ENCODE measurements at places on chromosomes 3 and 15.

- no peak for DNase-seq
Observed at GRCh38 chr15:89875741-89876140, 18.1 kb downstream of the AP3S2 start.

GRCh38 chr15:42796955-42797782 is 60.2 kb upstream of the CDAN1 start:
- no peak for DNase-seq

- no peak for DNase-seq
Observed at GRCh38 chr15:24899795-24900194, 55.0 kb upstream of the SNRPN start.

- no peak for DNase-seq
Observed at GRCh38 chr3:172520301-172520831, 2.9 kb downstream of the TNFSF10 start.

DNA sequence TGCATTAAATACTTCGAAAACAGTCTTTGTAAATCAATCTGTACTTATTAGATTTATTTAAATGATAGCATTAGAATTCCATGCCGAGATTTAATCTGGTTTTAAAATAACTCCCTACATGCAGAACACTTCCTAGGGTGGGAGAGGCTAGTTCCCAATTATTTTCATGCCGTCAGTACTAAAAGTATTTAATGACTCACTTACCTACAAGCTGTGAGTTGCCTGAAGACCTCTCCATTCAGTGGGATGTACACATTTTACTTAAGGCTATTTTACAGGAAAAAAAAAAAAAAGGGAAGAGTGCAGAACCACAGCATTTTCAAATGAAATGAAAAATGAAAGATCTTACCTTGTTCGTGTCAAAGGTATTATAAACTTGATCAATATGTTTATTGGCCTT is 469 bp downstream of the GUCA1C start:
- no peak for DNase-seq

- peak; percentile 82 for DNase-seq
Observed at GRCh38 chr15:62934236-62934971, 108.1 kb upstream of the TPM1 start.

GRCh38 chr3:104796556-104796955 is 570.2 kb upstream of the ALCAM start:
- DNase-seq: no peak

DNA sequence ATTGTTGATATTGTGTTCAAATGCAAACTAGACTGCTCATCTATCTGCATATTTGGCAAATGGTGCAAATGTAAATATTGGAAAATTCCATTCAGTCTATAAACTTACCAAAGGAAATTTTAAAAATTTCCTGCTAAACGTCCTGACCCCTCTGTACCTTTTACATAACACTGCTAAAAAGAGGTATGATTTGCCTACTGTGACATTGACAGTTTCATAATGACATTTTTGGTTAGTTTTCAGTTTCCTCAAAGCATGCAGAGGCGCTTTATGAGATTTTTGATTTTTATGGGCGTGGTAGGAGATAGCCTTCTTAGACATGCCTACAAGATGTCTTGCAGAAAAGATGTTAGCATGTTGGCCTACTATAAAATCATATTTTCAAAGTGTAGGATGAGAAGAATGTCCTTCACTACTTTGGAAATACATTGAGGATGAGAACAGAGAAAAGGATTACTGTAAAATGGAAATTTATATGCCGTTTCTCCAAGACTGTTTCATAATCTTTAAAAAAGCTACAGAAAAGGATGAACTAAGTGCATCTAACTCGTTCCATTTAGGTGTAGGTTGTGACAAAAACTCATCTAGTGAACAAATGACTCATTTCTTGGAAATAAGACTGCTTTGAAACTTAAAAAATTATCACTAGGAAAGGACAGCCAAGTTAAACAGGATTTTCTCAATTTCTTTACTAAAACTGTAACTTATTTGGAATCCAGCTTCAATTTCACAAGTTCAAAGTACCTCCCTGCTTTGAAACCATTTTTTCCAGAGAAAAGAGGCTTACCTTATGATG is 14.5 kb upstream of the ISLR start:
- no peak for DNase-seq

- DNase-seq: no peak
Observed at GRCh38 chr3:195763076-195763830, 42.5 kb downstream of the MUC20 start.

DNA sequence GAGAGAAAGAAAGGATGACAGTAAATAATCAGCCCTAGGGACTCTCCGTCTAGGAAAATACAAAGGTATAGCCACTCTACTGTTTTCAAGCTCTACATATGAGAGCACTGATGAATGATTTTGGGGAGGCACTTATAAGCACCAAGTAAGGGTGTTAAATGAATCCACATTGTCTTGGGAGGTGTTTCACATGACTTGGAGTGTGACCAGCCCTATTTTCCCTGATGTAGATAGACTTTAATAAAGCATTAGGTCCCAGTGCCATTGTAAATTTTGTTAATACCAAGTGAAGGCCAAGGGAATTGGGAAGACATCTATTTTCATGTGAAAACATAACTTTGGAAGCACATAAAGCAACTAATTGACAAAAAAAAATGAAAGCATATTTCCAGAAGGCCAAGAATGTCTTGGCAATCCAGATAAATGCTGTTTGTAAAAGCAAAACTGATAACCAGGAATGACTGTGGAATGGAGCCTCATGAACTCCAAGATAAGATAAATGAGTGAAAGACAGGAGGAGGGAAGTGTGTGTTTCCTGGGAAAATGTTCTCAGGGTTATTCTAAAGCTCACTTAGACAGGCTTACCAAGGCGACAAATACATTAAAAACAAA is 96.0 kb upstream of the MYZAP start:
- DNase-seq: no peak

DNA sequence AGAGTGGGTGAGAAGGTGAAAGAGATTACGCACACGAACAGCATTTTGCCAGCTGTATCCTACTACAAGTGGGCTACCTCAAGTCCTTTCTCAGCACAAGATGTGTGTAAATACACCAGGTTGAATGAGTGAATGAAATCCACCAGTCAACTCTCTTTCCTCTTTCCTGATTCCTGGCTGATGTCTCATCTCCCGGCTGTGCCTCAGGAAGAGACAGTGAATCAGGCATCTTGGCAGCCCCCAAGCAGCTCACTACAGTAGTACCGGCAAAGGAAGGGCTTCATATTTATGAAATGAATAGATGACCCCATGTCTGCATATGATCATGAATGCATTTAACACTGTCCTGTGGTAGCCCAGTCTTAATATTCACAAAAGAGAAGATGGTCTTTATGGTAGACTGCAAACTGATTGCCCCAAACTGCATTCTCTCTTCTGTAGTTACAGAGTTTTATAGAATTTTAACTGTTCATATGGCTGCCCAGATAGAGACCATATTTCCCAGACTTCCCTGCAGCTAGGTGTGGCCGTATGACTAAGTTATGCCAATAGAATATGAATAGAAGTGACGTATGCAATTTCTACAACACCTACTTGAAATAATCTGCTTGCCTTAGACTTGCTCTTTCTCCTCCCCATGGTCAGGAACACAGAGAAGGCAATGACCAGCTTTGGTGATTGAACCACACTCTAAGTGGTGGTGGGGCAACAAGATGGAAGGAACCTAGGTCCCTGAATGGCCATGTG is 22.7 kb downstream of the MGLL start:
- no peak for DNase-seq

GRCh38 chr3:72855001-72855400 is 6.8 kb upstream of the SHQ1 start:
- DNase-seq: no peak

- DNase-seq: no peak
Observed at GRCh38 chr3:195405651-195406050, 37.2 kb downstream of the ACAP2 start.

DNA sequence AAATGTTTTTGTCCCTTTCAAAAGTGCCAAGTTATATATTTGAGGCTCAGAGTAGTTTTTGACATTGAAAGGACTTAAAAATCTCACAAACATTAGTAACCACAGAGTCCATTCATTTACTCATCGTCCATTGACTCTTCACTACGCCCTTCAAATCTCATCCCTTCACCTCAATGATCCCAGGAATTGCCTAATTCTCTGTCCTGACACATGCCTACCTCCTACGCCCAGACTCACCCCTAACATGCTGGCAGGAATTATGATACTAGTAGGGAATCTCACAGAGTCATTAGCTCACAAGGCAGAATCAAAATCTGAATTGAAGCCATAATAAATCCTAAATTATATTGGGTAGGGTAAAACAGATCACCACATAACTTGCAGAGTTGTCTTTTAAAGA is 410.1 kb downstream of the RAP2B start:
- no peak for DNase-seq

- no peak for DNase-seq
Observed at GRCh38 chr3:123258359-123258758, 56.6 kb downstream of the SEC22A start.

GRCh38 chr3:45677033-45677446 is 12.2 kb upstream of the SACM1L start:
- peak; percentile 75 for DNase-seq

GRCh38 chr3:54153477-54153876 is 31.1 kb downstream of the CACNA2D3 start:
- no peak for DNase-seq

DNA sequence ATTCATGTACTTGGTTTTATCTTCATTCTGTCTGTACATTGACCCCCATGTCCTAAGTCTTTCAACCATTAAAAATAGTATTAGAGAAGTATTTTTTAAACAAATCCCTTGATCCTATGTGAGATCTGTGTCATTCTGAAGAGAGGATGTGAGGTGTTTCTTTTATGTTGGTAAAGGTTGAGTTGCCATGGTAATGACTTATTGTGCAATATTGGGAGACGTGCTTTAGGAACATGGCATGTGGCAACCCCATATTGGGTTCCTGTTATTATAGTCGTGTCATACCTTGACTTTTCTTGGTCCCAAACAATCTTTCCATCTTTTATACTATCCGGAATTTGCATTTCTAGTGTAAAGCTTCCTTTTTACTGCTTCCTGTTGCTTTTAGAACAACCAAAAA is 203.1 kb downstream of the KCNAB1 start:
- DNase-seq: no peak

GRCh38 chr15:67013696-67014095 is 51.7 kb upstream of the SMAD3 start:
- DNase-seq: no peak

GRCh38 chr3:102206511-102207031 is 228.2 kb upstream of the ZPLD1 start:
- no peak for DNase-seq

DNA sequence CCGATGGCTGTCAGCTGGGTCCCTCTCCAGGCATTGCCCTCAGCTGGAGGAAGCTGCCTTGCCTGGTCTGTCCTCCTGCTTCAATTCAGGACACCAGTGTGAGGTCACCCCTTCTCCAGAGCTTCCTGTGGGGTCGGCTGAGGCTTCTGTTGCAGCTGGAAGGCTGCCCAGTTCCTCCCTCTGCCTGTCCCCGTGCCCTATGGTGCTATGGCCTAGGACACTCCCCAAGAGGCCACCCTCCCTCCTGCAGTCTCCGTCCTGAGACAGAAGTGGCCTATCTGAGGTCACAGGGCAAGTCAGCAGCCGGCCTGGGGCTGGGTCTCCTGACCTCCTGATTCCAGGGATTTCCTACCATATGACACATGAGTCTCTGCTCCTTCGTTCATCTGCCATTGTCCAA is 57.9 kb downstream of the RASGRF1 start:
- no peak for DNase-seq

GRCh38 chr15:87528873-87529272 is 727.7 kb downstream of the NTRK3 start:
- DNase-seq: no peak

DNA sequence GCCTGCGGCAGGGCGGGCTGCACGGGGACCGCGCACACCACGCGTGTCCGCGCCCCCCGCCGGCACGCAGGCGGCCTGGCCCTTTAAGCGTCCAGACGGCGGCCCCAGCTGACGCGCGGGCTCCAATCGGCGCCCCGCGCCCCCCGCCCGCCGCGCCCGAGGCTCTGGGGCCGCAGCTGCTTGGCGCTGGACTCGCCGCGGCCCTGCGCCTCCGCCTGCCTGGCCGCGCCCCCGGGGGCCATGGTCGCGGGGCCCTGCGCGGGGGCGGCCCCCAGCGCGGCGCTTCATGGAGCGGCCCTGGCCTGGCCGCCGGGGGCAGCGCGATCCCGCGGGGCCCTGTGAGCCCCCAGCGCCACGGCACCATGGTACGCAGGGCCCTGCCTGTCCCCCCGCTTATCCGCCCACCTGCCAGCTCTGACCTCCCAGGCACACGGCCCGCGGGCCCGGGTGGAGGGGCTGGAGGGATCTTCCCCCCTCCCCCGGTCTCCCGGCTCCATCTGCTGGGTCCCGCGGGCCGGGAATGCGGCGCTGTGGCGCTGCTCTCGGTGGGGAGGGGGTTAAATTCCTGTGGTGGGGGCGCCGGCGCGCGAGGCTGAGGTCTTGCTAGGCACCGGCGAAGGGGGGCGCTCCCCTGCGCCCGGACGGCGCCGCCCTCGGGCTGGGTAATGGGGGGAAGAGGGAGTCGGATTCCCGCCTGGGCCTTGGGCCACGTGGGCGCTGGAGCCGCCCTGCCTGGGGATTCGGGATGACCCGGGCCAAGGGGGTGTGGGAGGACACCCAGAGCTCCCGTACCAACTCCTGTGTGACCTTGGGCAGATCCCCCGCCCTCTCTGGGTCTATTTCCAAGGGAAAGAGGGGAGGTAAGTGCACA is 1.1 kb downstream of the ZBTB47 start:
- no peak for DNase-seq

DNA sequence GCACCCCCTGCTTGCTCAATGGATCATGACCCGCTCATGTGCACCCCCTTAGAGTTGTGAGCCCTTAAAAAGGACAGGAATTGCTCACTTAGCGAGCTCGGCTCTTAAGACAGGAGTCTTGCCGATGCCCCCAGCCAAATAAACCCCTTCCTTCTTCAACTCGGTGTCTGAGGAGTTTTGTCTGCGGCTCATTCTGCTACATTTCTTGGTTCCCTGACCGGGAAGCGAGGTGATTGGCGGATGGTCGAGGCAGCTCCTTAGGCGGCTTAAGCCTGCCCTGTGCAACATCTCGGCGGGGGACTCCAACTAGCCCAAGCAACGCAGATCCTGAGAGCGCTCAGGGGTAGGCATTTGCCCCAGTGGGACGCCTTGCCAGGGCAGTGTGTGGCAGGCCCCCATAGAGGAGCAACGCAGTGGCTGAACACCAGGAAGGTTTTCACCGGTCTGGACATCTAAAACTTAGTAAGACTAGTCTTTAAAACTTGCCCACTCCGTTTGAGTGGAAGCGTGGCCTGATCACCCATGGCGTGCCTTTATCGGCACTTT is 9.5 kb downstream of the SLCO2A1 start:
- no peak for DNase-seq

Data from Jurkat, Clone E6-1 (cell line).